ENCODE measurements at places on chromosomes 12 and 14.
A peak's percentile ranks its signal among the peaks of the same experiment; 100 is the strongest.

DNA sequence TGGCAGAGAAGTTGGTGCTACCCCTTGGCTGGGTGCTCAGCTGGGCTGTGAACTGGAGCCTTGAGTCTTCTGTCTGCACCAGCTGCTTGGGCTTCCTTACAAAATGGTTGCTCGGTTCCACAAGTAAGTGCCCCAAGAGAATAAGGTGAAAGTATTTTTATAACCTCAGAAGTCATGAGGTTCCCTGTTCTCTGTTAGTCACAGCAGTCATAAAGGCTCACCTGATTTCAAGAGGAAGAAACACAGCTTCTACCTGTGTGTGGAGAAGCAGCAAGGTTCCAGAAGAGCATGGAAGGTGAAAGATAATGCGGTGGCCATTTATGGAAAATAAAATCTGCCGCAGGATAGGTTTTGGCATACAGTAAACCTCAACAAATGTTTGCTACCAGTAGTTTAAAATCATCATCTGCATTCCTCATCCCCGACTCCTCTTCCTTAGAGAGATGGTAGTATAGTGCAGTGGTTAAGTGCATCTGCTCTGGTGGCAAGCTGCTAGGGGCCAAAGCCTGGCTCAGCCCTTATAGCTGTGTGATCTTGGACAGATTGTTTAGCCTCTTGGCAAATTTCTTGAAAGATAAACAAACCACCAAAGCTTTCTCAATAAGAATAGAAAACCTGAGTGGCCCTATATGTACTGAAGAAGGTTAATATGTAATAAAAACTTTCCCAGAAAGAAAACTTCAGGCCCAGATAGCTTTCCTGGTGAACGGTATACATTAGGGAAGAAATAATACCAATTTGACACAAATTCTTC, 32.4 kb downstream of the TPCN1 start:
- no peak for DNase-seq

- DNase-seq, result no peak
Observed at GRCh38 chr12:122852336-122853275, 17.3 kb downstream of the HIP1R start.

GRCh38 chr14:31567655-31568054, 6.5 kb downstream of the NUBPL start:
- DNase-seq, result no peak

- no peak for DNase-seq
Observed at GRCh38 chr12:131364903-131365820, 345.7 kb upstream of the SFSWAP start.

DNA sequence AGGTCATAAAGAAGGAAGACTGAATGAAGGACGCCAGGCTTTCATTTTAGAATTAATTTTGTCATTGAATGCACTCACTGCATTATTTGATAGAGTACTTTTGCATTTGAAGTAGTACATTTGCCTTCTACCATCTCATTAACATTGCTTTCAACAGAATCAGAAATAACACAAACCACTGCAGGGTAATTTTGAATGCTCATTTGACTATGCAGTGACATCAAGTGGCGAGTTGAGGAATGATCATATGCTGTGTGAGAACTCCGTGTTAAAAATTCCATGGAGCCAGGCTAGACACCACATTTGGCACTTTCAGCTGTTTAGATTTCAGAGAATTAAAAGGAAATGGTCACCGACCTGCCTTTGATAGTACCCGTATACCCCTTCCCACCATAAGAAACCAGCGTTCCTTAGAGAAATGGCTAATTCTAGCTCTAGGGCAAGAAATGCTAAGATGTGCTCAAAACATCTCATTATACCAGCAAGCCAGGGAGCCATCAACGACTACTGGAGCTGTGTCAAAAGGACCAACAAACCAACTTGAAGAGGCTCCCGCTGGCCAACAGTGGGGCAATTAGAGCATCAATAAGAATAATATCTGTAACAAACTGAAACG, 16.5 kb downstream of the HEBP1 start:
- peak; percentile 62 for DNase-seq

- no peak for DNase-seq
Observed at GRCh38 chr12:66584673-66585072, 94.2 kb downstream of the GRIP1 start.

- DNase-seq, result no peak
Observed at GRCh38 chr12:100145643-100146042, 3.0 kb upstream of the BLTP3B start.

GRCh38 chr12:131432532-131433260, 278.2 kb upstream of the SFSWAP start:
- DNase-seq, result no peak

GRCh38 chr12:115349711-115350110, 665.7 kb upstream of the TBX3 start:
- DNase-seq, result no peak

DNA sequence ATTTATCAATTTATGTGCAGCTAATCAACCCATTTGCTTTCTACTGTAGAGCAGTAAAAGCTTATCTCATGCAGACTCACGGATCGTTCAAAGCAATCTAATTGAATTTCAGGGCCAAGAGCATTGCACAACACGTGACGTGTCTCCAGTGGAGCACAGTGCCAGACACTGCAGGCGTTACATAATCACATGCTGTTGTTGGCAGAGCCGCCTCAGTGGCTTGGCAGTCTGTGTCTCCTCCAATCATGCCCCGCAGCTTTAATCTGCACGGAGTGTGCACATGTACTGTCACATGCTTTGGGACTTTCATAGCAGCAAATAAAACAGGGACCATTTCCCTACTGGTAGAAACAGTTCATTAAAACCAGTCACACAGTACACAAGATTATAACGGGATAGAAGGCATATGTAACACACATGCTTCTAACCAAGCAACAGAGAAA, 309.3 kb downstream of the ITPR2 start:
- peak; percentile 82 for DNase-seq

DNA sequence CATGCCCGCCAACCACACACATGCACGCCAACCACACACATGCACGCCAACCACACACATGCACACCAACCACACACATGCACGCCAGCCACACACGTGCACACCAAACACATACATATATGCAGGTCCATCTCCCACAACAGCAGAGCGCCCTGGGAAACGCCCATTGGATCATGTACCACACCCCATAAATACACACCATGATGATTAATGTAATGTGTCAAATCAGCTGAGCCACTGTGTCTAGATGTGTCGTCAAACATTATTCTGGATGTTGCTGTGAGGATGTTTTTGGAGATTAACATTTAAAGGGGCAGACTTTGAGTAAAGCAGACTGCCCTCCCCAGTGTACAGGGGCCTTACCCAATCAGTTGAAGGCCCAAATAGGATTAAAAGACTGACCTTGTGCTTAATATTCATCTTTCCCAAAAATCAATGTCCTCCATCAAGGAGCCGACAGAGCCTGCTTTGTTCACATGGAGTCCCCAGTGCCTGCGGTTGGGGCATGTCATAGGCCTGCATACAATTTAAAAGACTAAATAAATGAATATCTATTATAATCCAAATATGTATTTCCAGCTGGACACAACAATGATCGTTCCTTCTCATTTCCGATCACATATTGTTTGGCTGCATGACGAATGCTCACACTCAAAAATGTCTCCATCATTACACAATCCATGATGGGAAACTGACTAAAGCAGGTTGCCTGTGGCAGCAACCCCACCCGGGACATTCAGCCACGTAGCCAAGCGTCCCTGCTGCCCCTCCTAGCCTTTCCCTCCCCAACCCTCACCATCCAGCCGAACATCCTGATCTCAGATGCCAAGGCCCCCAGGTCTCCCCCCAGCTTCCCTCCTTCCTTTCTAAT, 23.2 kb upstream of the BDKRB2 start:
- no peak for DNase-seq

DNA sequence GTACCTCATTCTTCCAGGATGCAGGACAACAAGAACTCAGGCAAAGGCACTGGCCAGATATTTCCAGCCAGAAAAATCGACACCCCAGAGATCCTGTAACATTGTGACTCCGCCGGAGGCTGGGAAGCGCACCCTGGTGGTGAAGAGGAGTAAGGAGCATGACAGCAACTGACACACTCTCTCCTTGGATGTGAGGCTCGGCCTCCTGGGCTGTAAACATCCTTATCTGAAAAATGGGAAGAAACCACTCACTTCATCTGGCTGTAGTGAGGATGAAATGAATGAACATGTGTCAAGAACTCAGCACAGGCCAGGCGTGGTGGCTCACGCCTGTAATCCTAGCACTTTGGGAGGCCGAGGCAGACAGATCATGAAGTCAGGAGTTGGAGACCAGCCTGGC, 27.5 kb downstream of the TCHP start:
- DNase-seq, result peak; percentile 71

Measured in hematopoietic multipotent progenitor cell treated with erythropoietin and hydrocortisone succinate and interleukin-3 and kit ligand, for 4 days (in vitro differentiated cells).